ENCODE measurements at places on chromosomes 12 and 14.

DNA sequence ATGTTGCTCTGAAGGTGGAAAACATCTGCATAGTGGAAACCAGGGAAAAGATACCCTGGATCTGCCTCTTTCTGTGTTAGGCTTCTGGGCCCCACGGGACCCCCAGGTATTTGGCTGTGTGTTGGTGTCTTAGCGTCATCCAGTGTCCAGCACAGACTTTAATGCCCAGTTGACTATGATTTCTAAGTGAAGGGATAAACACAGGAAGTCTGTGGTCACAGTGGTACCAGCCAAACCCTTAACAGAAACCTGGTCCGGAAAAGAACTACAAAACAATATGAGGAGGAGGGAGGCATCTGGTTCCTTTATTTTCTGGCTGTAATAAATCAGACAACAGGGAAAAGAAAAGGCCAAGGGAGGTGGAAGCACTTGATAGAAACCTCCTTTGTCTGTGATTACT is 56.4 kb downstream of the CMKLR1 start:
- no peak for DNase-seq

DNA sequence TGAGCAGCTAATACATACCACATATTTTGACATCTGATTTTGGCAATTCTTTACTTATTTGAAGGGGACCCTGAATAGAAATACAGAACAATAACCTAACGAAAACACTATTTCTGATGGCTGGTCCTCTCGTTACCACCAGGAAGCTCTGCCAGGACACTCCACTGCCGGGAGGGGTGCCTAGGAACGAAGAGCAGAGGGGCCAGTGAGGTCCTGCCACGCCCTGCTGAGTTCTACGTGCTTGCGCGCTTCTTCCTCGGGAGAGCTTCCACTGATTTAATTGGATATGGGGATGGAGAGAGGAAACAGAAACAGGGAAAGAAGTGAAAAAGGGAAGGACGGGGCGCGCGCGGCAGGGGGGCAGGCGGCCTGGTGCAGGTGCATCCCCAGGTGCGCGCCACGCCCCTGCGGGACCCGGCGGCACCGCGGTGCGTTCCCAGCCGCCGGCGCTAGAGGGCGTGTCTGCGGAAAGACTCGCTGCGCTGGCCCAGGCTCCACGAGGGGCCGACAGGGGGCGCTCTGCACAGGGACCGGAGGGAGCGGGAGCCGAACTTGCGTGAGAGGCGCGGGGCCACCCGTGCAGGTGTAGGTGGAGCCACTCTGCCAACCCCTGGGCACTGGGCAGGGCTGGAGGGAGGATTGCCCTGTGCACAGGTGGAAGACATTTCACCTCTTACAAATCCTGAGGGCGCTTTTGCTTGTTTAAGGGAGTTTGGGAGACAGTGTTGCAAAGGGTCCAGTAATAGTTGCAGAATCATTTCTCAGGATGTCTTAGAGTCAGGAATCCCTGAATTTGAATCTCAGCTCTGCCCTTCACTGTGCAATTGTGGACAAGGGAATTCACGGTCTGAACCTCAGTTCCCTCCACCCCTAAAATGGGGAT is 986.3 kb upstream of the TMEM132C start:
- DNase-seq = peak; percentile 43

GRCh38 chr12:117005417-117006046 is 93.7 kb downstream of the TESC start:
- no peak for DNase-seq

DNA sequence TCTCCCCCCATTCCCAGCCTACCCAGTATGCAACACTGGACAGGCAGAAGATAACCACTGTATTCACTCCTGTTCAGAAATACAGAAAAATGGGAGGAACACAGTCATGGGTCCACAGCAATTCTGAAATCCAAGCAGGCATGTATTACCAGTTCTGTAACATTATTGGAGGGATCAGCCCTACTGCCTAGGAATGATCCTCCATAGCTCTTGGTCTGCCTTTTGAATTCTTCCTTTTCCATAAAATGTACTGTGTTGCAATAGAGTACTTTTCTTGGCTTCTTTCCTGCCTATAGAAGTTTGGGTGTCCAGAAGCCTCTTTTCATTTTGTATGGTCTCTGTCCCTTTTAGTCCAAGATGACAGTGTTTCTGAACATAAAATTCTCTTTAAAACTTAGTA is 46.5 kb downstream of the SPATS2 start:
- no peak for DNase-seq

DNA sequence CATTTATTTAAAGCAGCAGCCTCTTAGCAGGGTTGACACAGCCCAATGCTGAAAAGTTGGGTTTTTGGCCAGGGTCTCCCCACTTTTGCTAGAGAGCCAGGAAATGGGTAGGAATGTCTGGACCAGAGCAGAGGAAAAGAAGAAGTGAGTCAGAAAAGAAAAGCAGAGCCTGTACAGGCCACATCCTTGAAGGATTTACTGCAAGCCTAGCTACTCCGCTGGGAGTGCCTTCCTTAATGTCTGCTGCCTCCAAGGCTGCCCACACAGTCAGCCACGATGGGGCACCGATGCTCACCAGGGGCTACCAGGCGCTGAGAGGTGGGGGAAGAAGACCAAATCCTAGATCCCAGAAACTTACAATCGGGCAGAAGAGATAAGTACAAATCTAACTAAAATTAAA is 139.2 kb downstream of the C12orf75 start:
- DNase-seq = no peak

DNA sequence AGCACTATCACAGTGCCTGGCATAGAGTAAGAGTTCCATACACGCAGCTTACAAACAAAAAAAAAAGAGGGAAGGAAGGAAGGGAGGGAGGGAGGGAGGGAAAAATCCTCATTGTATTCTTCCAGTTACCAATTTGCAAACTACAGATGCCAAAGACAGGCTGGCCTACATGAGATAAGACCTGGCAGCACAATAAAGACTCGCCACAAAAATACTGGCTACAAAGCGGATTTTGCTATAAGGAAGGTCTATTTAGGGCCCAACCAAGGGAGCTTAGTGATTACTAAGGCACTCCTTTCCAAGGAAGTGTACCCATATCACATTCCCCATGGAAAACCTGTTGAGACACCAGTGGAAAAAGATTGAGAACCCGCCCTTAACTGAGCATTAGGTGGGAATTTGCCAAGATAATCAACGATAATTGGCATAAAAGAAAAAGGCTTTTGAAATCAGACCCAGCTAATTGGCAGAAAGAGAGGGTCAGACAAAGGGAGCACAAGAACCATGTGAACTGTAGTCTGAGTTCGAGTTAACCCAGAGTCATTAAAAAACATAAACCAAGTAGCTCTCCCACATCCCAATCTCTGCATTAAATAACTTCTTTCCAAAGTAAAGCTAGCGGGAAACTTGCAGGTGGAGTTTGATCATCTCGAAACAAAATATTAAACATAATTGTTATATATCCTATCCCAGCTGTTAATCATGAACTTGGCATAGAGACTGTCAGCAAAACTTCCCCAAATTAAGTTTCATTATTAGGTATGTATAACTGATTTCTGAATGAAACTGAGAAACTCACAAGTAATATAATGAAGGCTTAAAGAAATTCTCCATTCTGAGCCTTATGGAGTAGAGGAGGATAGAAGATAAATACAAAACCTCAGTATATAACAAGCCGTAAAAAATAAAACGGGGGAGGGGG is 50.1 kb downstream of the PHLDA1 start:
- DNase-seq = no peak

DNA sequence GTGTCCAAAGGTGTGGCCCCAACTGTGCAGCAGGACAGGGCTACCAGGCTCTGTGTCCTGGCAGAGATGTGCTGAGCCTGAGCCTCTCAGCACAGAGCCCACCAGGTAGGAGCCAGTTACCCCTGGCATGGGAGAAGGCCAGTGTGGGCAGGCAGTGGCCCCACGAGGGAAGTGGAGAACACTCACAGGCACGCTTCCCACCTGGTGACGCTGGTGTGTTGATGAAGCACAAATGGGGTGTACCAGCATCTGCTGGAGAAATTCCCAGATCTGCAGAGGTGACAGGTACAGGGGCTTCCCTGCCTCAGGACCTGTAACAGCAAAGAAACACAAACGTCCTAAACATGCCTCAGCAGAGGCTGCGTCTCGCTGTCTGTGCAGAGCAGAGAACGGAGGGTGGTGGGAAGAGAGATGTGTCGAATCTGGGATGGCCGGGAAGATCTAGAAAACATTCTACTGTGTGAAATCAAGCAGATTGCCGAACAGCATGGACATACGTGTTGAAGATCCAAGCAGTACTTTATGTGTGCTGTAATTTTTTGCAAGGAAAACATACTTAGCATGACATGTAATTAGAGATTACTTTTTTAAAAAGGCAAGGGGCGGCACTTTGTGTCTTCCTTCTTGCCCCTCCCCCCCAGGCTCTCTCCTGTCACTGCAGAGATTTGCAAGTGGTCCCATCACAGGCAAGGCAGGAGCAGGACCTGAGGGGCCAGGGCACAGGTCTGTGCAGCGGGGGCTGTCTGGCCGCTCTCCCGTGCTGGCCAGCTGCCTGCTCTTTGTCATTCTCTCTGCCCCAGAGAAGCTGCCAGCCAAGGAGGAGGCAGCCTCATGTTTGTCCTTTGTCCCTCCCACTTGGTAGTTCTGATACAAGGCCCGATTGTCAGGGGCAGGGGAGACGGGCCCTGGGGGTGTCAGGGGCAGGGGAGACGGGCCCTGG is 17.3 kb downstream of the HIP1R start:
- no peak for DNase-seq

DNA sequence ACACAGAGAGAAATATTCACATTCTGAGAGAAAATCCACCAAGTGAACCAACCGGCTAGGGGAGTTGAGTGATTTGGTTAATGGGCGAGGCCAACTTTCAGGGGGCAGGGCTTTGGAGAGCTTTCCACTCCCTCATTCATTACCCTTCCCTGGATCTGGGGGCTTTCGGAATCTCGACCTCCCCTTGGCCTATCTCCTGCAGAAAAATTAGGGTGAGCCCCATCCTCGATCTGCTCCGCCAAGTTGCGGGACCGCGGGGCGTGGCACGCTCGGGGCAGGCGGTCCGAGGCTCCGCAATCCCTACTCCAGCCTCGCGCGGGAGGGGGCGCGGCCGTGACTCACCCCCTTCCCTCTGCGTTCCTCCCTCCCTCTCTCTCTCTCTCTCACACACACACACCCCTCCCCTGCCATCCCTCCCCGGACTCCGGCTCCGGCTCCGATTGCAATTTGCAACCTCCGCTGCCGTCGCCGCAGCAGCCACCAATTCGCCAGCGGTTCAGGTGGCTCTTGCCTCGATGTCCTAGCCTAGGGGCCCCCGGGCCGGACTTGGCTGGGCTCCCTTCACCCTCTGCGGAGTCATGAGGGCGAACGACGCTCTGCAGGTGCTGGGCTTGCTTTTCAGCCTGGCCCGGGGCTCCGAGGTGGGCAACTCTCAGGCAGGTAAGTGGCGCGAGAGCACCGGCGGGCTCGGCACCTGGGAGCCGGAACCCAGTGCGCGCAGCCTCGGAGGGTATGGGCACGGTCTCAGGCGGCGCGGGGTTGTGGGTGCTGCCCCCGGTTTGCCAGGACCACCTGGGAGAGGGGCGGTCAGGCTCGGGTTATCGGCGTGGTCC is at the start of gene ERBB3:
ERBB3 (plus strand) TSS at position 443 of the 833 bp plus-strand sequence; CDS start at position 579, 136 bp downstream.
- DNase-seq = peak; percentile 45

DNA sequence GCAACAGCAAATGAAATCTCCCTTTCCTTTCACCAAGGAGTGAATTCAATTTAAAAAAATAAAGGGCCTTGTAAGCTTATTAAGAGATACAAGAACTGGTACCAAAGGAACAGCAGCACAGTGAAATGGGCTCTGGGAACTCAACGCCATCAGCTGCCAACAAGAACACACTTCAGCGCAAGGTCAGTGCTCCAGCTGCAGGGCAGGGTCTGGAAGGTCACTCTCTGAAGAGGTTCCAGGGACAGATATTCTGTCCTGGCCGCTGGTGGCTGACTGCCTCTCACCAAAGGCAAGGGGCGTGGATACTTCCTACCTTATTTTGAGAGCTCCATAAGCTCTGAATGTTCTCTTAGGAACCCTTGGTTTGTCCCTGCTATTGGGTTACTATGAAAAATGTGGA is 186.6 kb downstream of the CALM1 start:
- no peak for DNase-seq

DNA sequence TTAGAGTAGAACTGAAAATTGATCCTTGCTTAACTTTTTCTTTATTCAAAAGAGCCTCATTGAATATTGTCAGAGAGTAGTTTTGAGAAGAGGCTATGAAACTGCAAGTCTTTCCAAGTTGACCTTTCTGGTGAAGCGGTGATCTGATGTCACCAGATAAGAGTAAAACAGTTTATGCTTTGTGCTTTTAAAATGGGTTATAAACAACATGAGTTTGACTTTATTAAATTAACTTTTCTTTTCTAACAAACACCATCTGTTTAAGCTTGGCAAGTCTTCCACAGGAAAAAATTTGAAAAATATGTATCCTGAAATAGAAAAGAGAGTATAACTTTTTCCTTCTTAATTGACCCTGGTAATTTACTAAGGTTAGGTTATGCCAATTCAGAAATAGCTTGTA is 408.7 kb upstream of the NOVA1 start:
- no peak for DNase-seq

DNA sequence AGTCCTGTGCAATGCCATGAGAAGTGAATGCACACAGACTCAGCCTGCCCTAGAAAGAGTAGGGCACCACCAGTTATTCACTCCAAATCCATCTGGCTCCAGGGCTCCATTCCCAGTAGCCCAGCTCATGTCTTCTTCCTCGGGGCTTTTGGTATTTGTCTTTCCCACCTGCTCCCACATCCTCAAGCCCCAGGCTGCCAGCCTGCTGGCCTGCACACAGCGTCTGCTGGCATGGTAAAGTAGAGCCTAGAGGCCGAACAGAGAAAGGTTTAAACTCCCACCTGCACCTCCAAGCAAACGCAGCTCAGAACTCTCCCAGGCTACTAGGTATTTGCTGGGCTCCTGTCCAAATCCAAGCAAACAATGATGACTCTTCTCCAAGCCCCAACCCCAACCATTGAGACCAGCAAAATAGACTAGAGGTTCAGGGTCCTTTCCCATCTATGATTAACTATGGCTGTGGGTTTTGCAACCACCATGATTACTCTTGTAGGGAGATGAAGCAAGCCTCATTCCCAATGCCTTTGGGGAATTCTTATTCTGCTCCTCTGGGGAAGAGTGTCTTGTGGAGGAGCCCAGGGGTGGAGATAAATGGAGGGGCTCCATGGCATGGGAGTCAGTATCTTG is 5.2 kb upstream of the VDR start:
- no peak for DNase-seq

DNA sequence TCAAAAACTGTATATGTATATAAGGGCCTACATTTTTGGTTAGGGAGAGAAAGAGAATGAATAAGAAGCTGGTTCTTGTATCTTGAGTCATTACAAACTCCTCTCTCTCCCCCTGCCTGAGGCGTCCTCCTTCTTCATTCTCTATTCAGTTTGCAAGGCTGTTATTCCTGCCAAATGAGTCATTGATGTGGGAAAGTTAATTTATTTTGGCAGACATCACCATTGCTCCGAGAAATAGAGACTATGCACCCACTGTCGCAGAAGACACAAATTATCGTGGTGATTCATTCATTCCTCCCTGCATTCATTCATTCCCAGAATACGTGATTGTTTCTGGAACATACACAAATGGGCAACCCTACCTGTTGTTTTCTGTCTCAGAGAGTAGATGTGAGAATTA is 112.5 kb upstream of the MED13L start:
- DNase-seq = no peak

GRCh38 chr14:24818058-24818822 is 184.2 kb upstream of the GZMB start:
- DNase-seq = no peak

GRCh38 chr12:89439941-89440340 is 84.7 kb downstream of the GALNT4 start:
- no peak for DNase-seq

GRCh38 chr12:75783093-75783877 is 248.3 kb downstream of the PHLDA1 start:
- DNase-seq = no peak

Measured in stimulated activated CD8-positive, alpha-beta memory T cell treated with anti-CD3 and anti-CD28 coated beads, Interleukin-7, amount 100 ng/mL, for 48 hours (primary cell).